AG08395 (cell line): ENCODE measurements at places on chromosomes 13 and 19.

GRCh38 chr13:96460609-96461008 lies 370.7 kb downstream of the HS6ST3 start:
- DNase-seq: no peak

DNA sequence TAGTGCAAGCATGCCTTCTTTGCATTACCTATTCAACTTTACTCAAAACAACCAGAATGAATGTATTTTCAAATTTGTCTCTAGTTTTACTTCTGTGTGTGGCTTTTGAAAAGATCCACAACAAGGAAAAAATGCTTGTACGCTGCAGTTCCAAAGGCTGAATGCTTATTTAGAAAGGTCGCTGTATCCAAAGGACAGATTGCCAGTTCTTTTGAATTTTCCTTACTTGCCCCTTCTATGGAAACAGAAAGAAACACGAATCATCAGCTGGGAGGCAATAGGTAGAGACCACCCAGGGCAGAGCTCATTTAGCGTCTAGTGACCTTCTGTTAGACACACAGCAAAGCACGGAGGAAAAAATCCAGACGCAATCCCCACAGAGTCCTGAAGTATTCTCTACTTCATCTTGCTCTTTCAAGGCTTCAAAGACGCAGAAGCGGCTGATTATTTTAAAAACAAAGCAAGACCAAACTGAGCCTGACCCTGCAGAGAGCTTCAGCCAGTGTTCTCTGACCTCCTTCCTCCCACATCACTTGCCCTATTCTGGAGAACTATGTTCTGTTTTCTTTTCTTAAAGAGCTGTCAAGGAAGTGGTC lies 674.6 kb upstream of the SGCG start:
- no peak for DNase-seq

DNA sequence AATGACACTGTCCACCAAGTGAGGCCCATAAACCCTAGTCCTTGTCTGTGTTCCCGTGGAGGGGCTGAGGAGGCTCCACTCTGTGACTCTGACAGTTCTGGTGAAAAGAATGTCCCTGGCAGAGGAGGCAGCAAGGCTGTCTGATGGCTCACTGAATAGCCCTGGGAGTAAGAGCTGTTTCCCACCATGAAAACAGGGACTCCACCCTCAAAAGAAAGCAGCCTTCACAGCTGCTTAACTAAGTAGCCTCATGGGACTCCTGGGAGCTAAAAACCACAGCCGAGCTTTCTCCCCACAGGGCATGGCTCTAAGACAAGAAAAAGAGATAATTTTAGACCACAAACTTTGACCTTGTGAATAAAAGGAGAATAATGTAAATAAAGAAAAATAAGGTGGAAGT lies 135.1 kb upstream of the FRY start:
- DNase-seq: peak; percentile 90

GRCh38 chr13:46726347-46726746 lies 70.6 kb downstream of the ESD start:
- DNase-seq: no peak

DNA sequence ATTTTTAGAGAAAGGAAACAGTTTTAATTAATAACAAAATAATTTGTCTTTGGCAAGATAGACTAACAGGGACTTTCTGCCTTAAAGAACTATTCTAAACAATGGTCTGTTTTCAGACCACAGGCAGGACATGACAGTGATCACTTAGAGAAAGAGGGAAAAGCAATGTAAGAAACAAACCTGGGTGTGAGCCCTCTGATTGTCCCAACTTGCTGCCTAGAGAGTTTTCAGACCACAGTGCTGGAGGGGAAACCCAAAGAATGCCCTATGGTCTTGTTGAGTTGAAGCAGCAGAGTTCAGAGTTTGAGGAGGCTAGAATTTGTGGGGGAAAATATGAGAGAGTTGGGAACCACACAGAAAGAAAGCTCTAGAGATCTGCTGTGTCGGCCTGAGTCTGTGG lies 38.1 kb downstream of the DGKH start:
- no peak for DNase-seq

DNA sequence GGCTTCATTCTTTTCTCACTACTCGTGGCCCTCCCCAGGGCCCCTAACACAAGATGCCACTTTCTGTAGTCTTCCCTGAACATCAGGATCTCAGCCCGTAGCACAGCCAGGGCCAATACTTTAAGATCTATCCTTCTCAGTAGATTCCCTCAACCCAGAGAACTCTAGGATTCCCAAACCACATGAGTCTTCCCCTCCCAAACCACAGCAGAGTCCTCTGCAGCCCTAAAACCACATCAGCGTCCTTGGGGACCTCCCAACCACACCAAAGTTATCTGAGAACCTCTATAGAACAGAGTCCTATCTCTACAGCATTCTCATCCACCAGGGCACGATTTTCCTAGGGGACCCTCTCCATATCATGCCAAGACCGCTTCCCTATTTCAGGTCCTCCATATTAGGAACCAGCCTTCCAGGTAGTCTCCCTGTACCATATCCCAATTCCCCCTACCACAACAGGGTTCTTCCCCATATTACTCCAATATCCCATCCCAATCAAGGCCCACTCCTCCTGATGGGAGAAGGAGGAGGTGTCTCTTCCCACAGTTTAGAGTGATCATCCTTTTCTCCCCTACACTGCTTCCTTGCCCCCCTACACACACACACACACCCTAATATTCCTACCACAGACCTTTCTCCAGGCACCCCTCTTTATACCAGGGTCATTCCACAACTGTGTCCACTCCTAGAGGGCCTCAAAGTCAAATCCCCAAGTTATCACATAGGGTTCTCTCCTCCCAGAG lies 1.4 kb downstream of the DYRK1B start:
- DNase-seq: no peak

DNA sequence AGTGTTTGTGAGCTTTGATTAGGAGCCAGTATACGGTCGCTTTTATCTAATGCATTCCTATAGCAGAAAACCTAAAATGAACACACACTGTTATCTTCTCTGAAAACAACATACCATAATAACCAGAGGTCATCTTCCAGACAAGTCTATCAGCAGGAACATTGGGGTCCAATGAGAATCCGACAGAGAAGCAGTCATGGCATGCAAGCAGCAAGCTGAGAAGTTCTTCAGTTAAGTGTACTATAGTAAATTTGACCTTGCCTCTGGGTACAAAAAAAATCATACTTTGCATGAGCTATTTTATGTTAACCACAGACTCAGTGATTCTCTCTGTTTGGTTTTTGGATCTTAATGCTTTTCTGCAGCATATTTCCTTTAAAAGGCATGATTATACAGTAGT lies 1505.1 kb downstream of the PCDH9 start:
- no peak for DNase-seq

DNA sequence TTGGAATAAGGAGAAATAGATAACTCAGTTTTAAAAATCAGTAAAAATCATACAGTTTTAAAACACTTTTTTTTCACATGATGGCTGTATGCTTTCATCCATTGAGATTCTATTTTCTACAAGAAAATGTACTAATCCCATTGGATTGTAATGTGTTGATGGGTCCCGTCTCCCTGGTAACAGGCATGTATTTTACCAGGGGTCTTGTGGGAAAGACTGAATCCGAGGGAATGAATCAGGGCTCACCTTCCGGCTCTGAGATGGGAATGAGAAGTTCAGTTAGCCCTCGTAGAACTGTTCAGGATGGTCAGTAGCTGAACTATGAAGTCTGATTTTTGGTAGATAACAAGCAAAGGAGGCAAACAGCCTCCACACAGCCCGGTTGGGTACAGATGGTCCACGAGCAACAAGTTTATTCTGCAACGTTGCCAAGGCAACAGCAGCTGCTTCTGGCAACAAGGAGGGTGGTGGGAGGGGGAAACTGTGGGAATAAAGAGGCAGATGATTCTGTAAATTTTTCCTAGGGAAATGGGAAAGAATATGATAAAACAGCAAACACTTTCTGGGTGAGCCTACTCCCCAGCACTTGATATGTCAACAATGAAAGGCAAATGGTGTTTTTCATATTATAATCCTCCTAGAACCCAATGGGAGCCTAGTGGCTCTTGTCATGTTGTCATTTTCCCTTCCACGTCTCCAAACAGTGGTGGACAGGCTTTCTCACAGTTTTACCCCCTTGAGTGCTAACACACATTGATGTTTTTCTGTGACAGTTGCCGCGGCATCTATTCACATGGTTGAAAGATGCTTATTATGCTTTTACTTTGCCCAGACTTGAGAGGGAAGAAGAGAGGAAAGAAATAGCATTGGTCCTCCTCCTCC lies 12.4 kb upstream of the SIAH3 start:
- DNase-seq: no peak

DNA sequence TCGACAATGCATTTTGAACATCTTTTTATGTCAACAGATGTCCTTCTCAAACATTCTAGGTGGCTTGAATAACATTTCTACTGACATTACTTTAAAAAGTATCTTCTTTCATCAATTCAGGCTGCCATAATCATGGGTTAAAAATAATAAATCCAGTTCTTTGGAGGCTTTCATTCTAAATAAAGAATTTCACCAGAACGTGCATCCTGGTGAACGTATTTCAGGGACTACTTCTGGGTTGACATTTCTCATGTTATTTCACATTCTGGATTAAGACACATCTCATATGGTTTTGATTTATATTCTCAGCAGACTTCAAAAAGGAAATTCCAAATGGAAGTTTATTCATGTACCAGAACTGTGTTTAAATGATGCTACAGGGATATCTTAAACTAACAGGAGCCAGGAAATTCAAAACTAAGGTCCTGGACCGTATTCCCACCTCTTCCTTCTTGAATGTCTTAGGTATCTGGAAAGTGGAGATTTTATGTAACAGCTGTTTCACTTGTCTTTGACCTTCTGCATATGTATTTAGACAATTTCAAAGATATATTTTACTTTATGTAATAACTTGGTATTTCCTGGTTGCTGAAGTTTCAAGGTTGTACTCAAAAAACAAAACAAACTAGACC lies 107.2 kb downstream of the STARD13 start:
- no peak for DNase-seq

DNA sequence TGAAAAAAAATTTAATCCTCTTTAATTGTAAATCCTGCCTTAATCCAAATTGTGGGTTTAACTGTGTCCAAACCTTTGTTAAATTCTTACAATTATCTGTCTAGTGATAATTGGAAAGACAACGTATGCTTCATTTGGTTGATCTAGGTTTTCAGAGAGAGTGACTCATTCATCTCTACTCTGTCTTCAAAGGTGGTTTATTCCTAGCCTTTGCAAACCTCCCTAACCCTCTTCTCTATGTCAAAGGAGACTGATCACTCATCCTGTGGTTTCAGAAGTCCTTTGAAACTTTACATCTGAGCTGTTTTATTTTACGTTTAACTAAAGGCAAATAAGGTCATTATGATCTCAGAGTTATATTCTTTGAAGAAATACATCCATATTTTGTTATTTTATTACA lies 8.8 kb upstream of the OXGR1 start:
- no peak for DNase-seq

DNA sequence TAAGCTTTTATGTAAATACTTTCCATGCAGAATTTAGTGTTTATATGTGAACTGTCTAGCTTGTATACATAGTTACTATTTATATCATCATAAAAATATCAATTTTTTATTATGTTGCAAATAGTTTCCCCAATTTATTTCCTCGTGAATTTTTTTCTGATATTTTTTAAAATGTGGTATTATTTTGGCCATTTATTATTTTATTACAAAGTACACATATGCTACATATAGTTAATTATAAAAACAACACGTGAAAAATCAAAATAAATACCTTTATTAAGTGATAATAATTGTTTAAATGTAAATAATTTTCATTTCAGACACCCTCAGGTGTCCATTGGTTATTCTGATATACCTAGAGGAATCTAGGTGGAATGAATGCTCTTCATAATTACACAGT lies 1394.9 kb upstream of the PRR20A start:
- DNase-seq: no peak

GRCh38 chr19:38702278-38702677 lies 42.0 kb downstream of the CAPN12 start:
- no peak for DNase-seq

- no peak for DNase-seq
Observed at GRCh38 chr19:47074621-47075020, 26.2 kb upstream of the TMEM160 start.

DNA sequence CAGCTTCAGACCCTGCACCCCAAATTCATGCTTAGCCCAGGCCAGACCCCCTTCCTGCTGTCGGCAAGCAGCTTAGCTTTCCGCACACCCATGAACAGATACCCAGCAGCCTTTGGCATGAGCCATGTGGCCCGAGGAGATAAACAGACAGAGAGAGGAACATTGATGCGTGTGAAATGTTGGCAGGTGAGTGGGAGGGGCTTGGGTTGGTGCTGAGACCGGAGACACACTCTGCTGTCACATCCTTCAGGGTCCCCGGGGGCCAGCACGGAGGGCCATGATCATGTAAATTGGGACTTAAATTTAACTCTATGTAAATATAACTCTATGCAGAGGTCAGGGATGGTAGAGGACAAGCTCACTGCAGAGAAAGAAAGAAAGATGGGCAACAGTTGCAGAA lies 1.5 kb downstream of the CD22 start:
- DNase-seq: no peak

DNA sequence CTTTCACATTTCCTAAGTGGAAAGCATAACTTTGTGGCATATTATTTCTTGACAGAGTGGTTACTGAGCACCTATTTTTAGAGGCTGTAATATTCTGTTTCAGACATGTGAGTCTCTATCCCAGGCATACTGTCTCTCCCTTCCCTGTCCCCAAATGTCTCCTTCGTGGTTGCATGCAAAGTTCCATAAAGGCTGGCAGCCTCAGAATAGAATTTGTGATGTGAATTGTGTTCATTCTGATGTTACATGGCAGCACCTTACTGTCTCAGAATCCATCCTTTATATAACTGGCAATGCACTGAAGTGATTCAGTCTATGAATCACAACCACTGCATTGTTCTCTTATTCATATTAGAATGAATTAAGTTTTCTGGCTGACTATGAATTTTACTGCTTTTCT lies 89.0 kb upstream of the SLC7A1 start:
- DNase-seq: peak; percentile 77

DNA sequence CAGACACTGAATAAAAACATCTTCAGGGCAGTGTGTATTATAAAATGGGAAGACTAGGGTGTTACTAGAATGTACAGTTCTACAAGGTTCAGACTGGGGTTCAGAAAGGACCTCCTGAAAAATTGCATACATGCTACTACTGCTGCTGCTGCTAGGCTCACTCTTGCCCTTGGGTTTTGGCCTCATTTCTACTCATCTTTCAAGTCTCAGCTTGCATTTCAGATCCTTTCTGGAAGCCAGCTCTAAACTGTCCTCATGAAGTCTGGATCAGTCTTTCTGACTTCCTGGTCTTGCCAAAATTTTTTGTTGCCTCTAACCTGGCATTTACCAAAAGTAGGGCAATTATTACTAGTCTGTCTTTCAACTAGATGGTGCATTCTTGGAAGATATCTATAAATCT lies 393.3 kb downstream of the DIAPH3 start:
- DNase-seq: no peak
